GM12878 (cell line): ENCODE measurements at places on chromosomes 7 and 10. TPM values are rescaled to one million over a fixed set of nuclear protein-coding genes. Genes with fewer than 3 reads are reported as not detected.

- no peaks in the 10 kb centered on the region for H3K27me3 ChIP-seq
- no peaks in the 10 kb centered on the region for H3K4me1 ChIP-seq
- DNase-seq, result no peak
- H3K4me3 ChIP-seq, result no peak overlapping the region
Measured at GRCh38 chr10:91493313-91493712, 83.2 kb downstream of the HECTD2 start.

SPAM1 gene
- not detected in 2 replicates for total RNA-seq

DNA sequence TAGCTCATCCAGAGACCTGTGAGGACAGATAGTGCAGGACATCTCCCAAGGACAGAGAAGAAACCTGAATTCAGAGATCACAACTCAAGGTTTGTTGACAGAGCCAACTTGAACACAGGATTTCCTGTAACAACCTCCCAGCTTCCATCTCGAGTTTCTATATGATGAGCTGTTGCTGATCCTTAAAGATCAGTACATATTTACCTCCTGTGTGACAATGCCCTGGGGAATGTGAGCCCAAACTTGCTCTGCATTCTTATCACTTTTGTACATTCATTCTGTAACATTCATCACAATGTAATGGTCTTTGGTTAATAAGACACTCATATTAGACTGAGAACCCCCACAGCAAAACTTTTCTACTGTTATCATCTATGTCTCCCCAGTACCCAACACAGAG is 468.6 kb downstream of the XPNPEP1 start:
- H3K4me1 ChIP-seq, result no peaks in the 10 kb centered on the region
- H3K4me3 ChIP-seq, result no peak overlapping the region

- H3K27me3 ChIP-seq, result no peaks in the 10 kb centered on the region
- no peaks in the 10 kb centered on the region for H3K4me1 ChIP-seq
- no peaks in the 10 kb centered on the region for H3K36me3 ChIP-seq
- DNase-seq, result no peak
- no peak overlapping the region for H3K4me3 ChIP-seq
Measured at GRCh38 chr7:149696280-149696679, 77.1 kb downstream of the ZNF467 start.

GRCh38 chr10:122468926-122469781 is 7.8 kb downstream of the HTRA1 start:
- H3K27me3 ChIP-seq, result peaks cover 3% of the 10 kb centered on the region
- no peak overlapping the region for H3K4me3 ChIP-seq
- no peak for DNase-seq
- H3K4me1 ChIP-seq, result no peaks in the 10 kb centered on the region
- no peak overlapping the region for H3K27ac ChIP-seq

GRCh38 chr10:44862924-44863323 is 48.2 kb upstream of the TMEM72 start:
- H3K4me3 ChIP-seq, result no peak overlapping the region
- peaks cover 2% of the 10 kb centered on the region; the same call in 1 of the 2 replicates for H3K27me3 ChIP-seq
- H3K27ac ChIP-seq, result no peak overlapping the region
- peaks cover 8% of the 10 kb centered on the region; the same call in 1 of the 2 replicates for H3K4me1 ChIP-seq

CHRM2 gene
- 0.05 TPM in 1 of 2 replicates, not detected in the other for total RNA-seq

PPP1R3C gene
- 0.16 TPM in 1 of 2 replicates, not detected in the other for total RNA-seq

SFMBT2 gene
- 26.1 and 29.6 TPM in 2 replicates for total RNA-seq

ITGB8 gene
- 3.0 and 3.2 TPM in 2 replicates for total RNA-seq

ANKRD61 gene
- 0.18 TPM in 1 of 2 replicates, not detected in the other for total RNA-seq

- DNase-seq, result no peak
- H3K27ac ChIP-seq, result no peak overlapping the region
- H3K4me1 ChIP-seq, result no peaks in the 10 kb centered on the region
Measured at GRCh38 chr7:282621-283020, 7.3 kb upstream of the FOXL3 start.

DNA sequence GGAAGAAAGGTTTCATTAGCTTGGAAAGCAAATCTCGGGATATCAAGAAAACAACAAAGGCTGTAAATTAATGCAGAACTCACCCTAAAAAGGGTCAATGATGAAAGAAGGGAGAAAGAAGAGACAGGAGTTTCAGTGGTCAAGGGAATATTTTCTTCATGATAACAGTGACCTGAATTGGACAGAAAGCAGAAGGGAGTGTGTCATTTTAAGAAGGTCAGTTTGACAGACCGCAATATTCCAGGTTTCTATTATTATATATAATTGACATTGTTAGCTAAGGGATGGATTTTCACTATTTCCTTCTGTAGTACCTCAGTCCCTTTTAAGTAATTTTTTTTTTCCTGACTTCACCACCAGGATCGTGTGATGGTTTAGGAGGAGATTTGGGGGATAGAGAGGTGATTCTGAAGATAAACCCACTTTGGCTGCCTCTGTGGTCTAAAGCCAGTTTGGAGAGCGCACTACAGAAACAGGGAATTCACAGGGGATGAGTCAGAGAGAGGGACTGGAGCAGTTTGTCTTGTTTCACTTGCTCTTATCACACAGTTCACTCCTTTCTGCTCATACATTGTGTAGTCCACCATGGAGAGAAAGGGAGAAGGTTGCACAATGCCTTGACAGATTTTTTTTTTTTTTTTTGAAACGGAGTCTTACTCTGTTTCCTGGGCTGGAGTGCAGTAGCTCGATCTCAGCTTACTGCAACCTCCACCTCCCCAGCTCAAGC is 417.9 kb downstream of the AUTS2 start:
- peaks cover 4% of the 10 kb centered on the region; the same call in 1 of the 2 replicates for H3K4me1 ChIP-seq
- H3K27me3 ChIP-seq, result no peaks in the 10 kb centered on the region
- DNase-seq, result no peak
- H3K27ac ChIP-seq, result no peak overlapping the region
- H3K4me3 ChIP-seq, result no peak overlapping the region
- H3K36me3 ChIP-seq, result no peaks in the 10 kb centered on the region

DOCK4 gene
- total RNA-seq, result 0.46 and 0.48 TPM in 2 replicates

CYTH3 gene
- total RNA-seq, result 20.8 and 23.9 TPM in 2 replicates

TCERG1L gene
- not detected in 2 replicates for total RNA-seq

DNA sequence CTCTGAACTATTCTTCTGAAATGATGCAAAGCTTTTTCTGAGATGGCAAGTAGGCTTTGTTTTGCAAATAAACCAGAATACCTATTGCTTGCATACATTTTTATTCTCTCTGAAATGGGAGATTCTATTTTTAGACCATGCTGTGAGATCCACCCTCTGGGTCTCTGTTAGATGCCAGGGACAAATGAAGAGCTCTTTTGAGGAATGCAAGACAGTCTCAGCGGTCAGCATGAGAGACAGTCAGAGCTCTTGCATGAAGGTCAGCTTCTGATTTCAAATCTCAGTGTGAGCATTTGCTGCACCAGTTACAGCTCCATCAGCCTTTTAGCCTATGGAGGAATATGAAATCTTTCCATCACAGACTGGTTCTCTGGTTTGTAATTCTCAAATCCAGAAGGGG is 429.9 kb upstream of the KLF6 start:
- no peaks in the 10 kb centered on the region for H3K36me3 ChIP-seq
- no peak for DNase-seq
- no peak overlapping the region for H3K4me3 ChIP-seq
- H3K27ac ChIP-seq, result no peak overlapping the region
- no peaks in the 10 kb centered on the region for H3K4me1 ChIP-seq
- H3K27me3 ChIP-seq, result peaks cover 1% of the 10 kb centered on the region

GRCh38 chr7:5231811-5232484 is 41.9 kb downstream of the WIPI2 start:
- peaks cover 68% of the 10 kb centered on the region for H3K4me1 ChIP-seq
- no peaks in the 10 kb centered on the region for H3K27me3 ChIP-seq
- peaks cover 12% of the 10 kb centered on the region for H3K36me3 ChIP-seq
- peak overlapping the region; percentile 99 for H3K27ac ChIP-seq
- peak; percentile 93 for DNase-seq
- peak overlapping the region; percentile 35 for H3K4me3 ChIP-seq

HOXA11 gene
- not detected in 2 replicates for total RNA-seq

IL15RA gene
- 9.9 and 12.1 TPM in 2 replicates for total RNA-seq

GRCh38 chr7:4725014-4725849 is 43.1 kb downstream of the FOXK1 start:
- H3K27me3 ChIP-seq, result no peaks in the 10 kb centered on the region
- DNase-seq, result no peak
- peak overlapping the region; percentile 74 for H3K27ac ChIP-seq
- H3K4me1 ChIP-seq, result peaks cover 30% of the 10 kb centered on the region
- H3K4me3 ChIP-seq, result peak overlapping the region; percentile 78

DNA sequence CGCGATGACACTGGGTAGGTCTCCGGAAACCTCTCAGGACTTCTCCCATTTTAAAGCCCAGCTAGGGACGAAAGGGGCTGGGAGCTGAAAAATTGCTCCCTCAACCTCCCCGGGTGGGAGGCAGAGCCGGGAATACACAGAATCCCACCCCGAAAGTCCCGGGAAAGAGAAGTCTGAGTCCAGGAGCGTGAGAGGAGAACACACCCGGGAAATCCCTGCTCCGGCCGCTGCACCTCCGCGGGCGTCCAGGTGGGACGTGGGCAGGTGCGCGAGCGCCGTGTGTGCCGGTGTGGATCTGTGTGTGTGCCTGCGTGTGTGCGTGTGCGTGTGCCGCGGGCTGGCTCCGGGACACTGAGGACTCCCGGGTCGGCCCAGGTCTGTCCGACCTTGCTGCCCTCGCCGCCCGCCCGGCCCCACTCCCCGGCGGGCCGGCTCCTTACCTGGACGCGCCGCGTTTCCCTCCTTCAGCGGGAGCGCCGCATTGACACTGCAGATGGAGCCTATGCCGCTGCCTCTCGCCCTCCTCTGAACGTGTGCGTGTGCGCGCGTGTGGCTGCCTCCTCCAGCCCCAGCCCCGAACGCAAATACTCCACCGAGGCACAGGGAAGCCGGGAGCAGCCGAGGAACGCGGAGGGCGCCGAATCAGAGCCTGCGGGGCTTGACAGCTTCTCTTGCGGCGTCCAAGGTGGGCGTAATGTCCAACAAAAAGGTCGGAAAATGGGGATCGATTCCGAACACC is at the start of gene PLXNA4:
Gene PLXNA4 (minus strand): TSS at position 489 of the 739 bp plus-strand sequence. CDS start 67,777 bp downstream, outside the sequence.
- no peaks in the 10 kb centered on the region for H3K36me3 ChIP-seq
- H3K27ac ChIP-seq, result no peak within 1 kb of the TSS
- H3K4me1 ChIP-seq, result no peaks in the 10 kb centered on the region
- DNase-seq, result no peak
- no peak within 1 kb of the TSS for H3K4me3 ChIP-seq

DNA sequence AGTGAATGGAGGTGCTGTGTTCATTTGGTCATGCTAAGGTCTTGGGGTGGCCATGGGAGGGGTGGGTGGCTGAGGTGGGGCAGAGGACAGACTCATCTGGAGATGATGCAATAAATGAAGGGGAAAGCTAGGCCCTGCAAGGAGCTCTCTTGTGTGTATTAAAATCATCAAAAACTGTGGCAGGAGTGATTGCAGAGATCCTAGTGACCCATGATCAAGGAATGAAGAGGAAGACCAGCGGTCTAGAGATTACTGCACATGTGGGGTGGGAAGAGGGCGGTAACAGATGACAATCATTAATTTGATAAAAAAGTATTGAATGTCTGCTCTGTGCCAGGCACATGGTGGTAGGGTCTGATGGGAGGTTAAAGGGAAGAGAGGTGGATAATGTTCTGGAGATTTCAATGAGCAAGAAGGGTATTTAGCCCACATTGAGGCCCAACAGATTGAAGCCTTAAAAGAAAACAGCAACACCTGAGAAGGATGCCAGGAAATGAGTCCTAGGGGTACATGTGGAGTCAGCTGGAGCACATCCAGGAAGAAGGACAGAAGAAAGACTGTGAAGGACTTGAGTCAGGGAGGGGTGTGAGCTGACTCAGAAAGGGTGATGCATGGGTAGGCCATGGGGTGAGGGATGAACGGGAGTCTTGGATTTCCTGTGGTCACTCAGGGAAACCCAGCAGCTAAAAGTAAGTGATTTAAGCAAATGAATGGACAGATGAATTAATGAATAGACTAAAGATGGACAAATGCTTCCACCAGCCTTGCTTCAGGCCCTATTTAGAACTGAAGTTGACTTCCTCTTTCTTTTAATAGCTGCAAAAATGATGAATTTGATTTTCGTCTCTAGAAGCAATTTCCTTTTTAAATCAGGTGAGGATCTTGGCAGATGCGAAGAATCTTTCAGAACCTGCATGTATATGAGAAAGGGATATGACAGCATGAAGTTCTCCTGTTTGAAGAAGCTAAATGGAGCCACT is 83.1 kb upstream of the IGFBP3 start:
- H3K27ac ChIP-seq, result no peak overlapping the region
- DNase-seq, result no peak
- no peaks in the 10 kb centered on the region for H3K27me3 ChIP-seq
- H3K4me1 ChIP-seq, result no peaks in the 10 kb centered on the region

FKBP6 gene
- not detected in 2 replicates for total RNA-seq

FAM25G gene
- not detected in 2 replicates for total RNA-seq

DNA sequence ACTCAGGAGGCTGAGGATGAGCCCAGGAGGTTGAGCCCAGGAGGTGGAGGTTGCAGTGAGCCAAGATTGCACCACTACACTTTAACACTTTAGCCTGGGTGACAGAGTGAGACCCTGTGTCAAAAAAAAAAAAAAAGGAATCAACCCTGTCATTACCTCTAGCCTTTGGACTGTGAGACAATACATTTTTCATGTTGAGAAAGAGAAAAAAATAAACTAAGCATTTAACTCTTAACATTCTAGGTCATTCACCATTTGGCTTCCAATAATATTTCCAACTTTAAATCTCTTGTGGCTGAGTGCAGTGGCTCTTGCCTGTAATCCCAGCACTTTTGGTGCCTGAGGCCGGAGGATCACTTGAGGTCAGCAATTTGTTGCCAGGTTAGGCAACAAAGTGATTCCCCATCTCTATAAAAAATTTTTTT is 41.9 kb upstream of the TPST1 start:
- H3K36me3 ChIP-seq, result no peaks in the 10 kb centered on the region
- no peaks in the 10 kb centered on the region for H3K4me1 ChIP-seq
- H3K4me3 ChIP-seq, result no peak overlapping the region
- DNase-seq, result no peak
- H3K27ac ChIP-seq, result no peak overlapping the region
- no peaks in the 10 kb centered on the region for H3K27me3 ChIP-seq

GRCh38 chr7:66757939-66758338 is 17.4 kb downstream of the RABGEF1 start:
- DNase-seq, result no peak
- no peaks in the 10 kb centered on the region; the same call in 1 of the 2 replicates for H3K36me3 ChIP-seq
- H3K4me1 ChIP-seq, result peaks cover 18% of the 10 kb centered on the region
- H3K4me3 ChIP-seq, result no peak overlapping the region
- peak overlapping the region; percentile 58; the same call in 1 of the 2 replicates for H3K27ac ChIP-seq

POM121C gene
- 55.1 and 62.8 TPM in 2 replicates for total RNA-seq

GRCh38 chr7:19030281-19030680 is 87.2 kb downstream of the TWIST1 start:
- H3K4me1 ChIP-seq, result no peaks in the 10 kb centered on the region
- no peak overlapping the region for H3K27ac ChIP-seq
- DNase-seq, result no peak
- no peaks in the 10 kb centered on the region for H3K27me3 ChIP-seq
- no peak overlapping the region for H3K4me3 ChIP-seq

GRCh38 chr10:86259901-86260562 is 106.6 kb downstream of the GRID1 start:
- no peak overlapping the region for H3K27ac ChIP-seq
- no peaks in the 10 kb centered on the region for H3K36me3 ChIP-seq
- no peaks in the 10 kb centered on the region; the same call in 1 of the 2 replicates for H3K27me3 ChIP-seq
- no peak overlapping the region for H3K4me3 ChIP-seq

NEURL1 gene
- total RNA-seq, result 0.05 and 0.13 TPM in 2 replicates

GRCh38 chr7:28024786-28025334 is 155.7 kb downstream of the JAZF1 start:
- DNase-seq, result no peak
- H3K4me3 ChIP-seq, result no peak overlapping the region
- H3K4me1 ChIP-seq, result no peaks in the 10 kb centered on the region
- H3K27me3 ChIP-seq, result peaks cover 3% of the 10 kb centered on the region; the same call in 1 of the 2 replicates

GRCh38 chr7:123860848-123861247 is 15.9 kb downstream of the HYAL4 start:
- H3K27me3 ChIP-seq, result no peaks in the 10 kb centered on the region
- no peak overlapping the region for H3K27ac ChIP-seq
- no peaks in the 10 kb centered on the region for H3K36me3 ChIP-seq
- no peaks in the 10 kb centered on the region for H3K4me1 ChIP-seq

FGF8 gene
- total RNA-seq, result not detected in 2 replicates
